ENCODE measurements at places on chromosomes 16 and 17.

GRCh38 chr17:27496437-27496943 lies 40.2 kb downstream of the KSR1 start:
- no peak for DNase-seq

- DNase-seq: no peak
Measured at GRCh38 chr17:62672957-62673356, 45.5 kb downstream of the MRC2 start.

DNA sequence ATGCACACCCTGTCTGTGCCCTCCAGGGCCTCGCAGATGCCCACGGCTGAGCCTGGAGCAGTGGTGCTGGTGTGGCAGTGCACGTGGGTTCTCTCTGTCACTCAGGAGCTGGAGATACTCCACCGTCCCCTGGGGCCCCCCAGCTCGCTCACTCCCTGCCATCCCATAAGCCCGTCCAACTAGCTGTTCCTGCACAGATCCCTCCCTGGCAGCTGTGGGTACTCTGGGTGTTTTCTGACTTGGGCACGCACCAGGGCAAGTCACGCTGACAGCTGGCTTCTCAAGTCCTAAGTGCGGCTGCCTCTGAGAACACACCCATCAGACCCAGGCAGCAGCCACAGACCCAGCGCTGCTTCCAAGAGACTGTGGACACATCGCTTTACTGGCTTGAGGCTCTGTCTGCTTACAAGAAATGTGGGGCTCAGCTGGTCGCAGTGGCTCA lies 25.4 kb upstream of the ITGB4 start:
- no peak for DNase-seq

DNA sequence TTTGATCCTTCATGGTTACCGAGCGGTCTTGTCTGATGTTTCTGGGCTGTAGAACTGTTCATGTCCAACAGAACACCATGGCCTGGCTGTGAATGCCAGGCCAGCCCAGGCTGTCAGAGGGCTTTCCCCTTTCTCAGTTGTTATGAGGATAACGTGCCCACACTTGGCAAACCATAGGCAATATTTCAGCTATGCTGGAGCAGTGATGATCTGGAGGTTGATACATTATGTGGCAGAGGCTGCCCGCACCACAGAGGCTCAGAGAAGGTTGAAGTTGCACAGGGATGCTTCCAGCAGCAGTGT lies 92.9 kb downstream of the C16orf78 start:
- DNase-seq: no peak

DNA sequence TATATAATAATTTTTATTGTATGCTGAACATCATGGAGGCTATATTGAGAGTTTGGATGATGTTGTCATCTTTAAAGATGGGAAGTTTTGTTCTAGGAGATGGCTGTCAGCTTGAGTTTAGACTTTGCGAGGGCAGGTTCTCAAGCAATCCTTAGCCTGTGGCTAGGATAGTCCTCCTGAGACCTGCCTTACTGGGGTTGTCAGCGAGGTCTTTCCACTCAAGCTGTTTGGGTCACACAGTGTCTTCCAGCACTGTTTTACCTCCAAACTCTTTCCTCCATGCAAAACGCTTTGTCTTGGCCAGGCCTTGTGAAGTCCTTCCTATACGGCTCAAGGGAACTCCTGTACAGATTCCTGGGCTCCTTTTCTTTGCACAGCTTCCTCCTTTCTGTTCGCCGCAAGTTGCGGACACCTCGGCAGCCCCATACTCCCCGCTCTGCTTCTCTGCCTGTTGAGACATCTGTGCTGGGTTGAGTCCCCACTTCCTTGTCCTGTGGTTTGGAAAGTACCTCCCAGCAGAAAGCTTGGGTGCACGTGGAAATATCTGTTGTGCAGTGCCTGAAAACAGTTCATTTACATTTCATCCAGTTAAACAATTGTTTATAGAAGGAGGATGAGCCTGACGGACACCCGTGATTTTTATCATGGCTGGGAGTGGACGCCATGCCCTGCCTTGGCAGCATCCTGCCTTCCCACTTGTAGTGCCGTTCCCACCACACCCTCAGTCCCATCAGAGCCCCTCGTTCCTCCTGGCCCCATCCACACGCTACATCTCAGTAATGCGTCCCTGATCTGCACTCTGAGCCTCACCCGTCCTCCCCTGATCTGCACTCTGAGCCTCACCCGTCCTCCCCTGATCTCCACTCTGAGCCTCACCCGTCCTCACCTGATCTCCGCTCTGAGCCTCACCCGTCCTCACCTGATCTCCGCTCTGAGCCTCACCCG lies 55.0 kb upstream of the CBFA2T3 start:
- DNase-seq: no peak

DNA sequence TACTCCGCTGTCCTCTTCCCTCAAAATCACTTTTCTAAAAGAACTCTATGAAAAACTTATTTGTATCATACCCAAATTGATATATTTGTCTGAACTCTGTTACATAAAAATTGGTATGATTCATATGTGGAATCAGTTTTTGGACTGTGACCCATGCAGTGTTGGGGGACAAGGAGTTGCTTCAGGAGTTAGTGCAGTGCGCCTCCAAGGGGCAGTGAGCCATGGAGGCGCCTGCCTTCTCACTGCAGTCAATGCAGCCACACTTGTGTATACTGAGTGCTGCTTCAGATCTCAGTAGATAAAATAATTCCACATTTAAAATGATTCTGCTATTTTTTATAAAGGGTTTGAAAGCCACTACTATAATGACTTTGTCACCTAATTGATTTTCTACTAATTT lies 32.5 kb downstream of the DGKE start:
- no peak for DNase-seq

- DNase-seq: no peak
Measured at GRCh38 chr17:28018439-28019070, 23.9 kb upstream of the NLK start.

GRCh38 chr16:75841517-75841916 lies 115.2 kb upstream of the CPHXL start:
- no peak for DNase-seq

DNA sequence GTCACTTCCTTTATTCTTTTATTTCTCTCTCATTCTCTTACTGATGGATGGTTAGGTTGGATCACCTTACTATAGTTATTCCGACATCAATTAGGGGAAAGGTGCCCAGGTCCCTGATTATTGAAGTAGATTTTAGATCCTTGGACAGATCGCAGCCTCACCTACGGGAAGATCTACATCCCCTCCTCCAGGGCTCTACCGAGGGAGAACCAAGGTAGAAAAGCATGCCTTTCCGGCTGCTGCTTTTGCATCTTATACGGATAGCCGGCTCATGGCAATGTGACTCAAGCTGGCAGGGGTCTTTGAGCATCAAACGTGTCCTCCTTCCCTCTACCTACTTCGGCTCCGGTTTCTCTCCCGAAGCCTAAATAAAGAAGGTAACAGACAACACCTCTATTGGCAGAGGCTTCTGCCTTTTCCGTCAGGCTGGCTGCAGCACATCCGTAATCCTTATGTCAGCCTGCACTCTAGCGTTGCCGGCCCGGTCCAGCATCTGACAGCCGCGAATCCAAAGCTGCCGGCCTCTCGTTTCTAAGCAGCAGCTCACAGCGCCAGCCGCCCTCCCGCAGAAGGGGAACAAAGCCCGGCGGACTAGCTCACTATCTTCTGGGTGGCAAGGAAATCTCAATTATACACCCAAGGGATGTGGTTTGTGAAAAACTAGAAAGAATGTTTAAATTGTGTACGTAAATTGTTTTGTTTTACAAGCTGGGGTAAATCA lies 46.9 kb downstream of the IRX6 start:
- no peak for DNase-seq

- no peak for DNase-seq
Measured at GRCh38 chr16:17369421-17370222, 101.1 kb downstream of the XYLT1 start.

DNA sequence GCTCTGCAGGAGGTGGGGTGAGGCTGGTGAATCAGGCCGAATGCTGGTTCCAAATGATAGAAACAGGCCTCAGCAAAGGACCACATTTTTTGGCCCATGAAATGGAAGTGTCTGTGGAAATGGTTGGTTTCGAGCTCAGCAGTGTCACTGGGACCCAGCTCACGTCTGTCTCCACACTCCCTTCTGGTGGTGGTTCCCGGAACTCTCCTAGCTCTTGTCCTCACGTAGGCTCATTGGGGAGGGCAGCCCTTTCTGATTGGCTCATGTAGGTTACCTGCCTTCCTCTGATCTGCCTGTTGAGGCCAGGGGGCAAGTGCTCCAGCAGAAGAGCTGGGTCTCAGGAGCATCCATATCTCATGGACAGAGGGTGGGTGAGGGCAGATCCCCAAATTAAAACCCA lies 4.0 kb downstream of the ALG1 start:
- DNase-seq: no peak

DNA sequence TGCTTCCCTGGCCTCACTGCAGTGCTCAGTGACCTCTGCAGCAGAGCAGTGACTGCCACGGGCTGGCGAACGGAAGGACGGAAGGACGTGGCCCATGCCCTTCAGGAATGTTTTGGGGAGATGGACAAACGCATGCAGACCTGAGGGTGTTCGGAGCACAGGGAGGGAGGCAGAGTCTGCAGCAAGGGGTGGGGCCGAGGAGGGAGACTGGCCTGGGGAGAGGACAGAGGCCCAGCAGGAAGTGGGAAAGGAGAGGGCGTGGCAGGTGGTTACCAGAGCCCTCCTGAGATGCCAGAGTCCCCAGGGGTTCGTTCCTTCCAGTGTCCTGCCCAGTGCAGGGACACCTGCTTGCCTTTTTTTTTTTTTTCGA lies 21.9 kb downstream of the ADORA2B start:
- no peak for DNase-seq

DNA sequence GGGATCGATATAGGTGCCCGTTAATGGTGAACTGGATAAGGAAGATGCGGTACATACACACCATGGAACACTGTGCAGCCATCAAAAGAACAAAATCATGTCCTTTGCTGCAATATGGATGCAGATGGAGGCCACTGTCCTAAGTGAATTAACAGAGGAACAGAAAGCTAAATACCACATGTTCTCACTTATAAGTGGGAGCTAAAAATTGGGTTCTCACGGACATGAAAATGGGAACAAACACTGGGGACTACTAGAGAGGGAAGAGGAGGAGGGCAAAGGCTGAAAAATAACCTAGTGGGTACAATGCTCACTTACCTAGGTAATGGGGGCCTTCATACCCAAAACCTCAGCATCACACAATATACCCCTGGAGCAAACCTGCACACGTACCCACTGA lies 302.6 kb downstream of the XYLT1 start:
- no peak for DNase-seq

DNA sequence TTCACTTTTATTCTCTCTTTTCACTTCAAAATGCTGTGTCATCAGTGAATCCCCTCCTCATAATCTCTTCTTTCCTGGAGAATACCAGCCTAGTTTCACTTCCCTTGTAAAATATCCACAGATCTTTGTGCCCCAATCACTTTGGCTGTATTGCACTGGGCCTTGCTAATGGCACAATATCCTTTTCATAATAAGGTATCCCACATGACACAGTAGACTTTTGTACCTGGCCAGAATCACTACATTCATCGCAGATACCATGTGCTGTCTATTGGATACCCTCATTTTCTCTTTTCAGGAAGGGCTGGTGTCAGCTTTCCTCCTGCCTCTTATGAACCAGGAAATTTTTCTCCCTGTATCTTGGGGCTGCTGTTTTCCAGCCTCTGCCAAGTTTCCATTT lies 25.7 kb upstream of the TOX3 start:
- DNase-seq: no peak

DNA sequence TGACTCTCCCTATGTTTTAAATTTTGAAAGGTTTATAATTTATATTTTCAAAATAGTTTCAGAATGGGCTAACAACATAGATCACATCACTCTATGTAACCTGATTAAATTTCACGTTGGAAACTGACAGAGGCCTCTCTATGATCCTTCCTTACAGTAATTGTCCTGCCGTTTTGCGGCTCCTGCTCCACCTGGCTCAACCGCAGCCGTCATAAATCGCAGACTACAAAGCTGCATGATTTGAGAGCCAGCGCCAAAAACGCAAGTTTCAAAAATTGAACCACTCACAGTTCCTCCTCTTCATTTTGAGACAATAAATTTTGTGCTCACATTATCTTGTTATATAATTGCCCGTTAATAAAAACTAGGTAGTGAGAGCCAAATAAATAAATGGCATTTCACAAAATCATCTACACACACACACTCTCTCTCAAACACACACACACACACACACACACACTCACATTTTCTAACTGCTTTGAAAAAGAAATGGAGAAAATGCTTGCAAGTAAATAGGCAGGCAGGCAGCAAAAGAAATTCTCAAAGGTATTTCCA lies 263.1 kb upstream of the PSMD7 start:
- no peak for DNase-seq

- no peak for DNase-seq
Measured at GRCh38 chr17:41914358-41914766, 4.4 kb downstream of the ACLY start.

GRCh38 chr16:58021661-58022551 lies 3.6 kb upstream of the MMP15 start:
- no peak for DNase-seq

- no peak for DNase-seq
Measured at GRCh38 chr16:16861546-16861945, 482.6 kb downstream of the NPIPA7 start.

DNA sequence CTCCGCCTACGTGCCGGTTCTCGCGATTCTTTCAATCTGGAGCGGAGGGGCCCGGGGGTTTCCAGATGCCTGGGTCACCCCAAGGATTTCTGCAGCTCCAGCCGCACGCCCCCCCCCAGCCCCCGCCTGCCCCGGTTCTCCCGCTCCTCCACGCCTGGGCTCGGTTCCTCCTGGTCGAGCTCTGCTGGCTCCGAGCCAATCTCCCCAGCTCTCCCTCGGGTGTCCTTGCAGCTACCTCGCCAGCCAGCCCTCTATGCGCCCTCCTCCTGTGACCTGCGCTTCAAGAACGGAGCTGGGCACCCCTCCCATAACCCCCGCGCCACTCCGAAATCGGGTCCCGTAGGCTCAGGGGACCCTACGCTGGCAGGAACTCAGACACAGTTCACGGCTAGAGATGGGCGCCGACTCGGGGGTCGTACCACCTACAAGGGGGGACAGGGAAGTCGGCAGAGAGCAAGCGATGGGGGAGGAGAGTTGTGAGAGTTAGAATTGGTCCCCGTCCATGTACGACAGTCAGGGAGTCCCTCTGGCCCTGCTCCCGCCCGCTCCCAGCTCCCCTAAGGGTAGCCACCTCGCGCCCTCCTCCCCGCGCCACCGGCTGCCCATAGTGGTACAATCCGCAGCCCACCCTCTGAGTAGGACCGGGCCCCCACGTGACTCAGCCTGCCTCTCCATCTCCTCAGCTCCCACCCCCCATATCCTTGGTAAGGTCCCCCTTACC lies 961 bp downstream of the FGF11 start:
- DNase-seq: no peak

GRCh38 chr17:32699247-32699646 lies 177.7 kb downstream of the MYO1D start:
- DNase-seq: no peak

DNA sequence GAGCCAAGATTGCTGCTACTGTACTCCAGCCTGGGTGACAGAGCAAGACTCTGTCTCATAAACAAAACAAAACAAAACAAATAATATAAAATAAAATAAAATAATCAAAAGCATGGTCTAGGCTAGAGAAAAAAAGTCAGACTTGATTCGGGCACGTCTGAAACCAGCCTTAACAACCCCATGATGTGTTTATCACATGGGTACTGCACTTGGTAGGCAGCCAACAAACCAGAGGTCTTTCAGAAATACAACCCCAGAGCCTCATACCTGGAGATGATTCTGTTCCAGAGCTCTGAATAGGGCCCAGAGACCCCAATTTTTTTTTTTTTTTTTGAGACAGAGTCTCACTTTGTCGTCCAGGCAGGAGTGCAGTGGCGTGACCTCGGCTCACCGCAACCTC lies 9.6 kb upstream of the HAPSTR1 start:
- DNase-seq: no peak

- DNase-seq: no peak
Measured at GRCh38 chr17:44903012-44903685, 3.9 kb upstream of the EFTUD2 start.

GRCh38 chr16:2816751-2817339 lies at the start of gene PRSS21:
PRSS21 (plus strand) TSS chr16:2817237; CDS start chr16:2817269, 32 bp downstream.
- DNase-seq: no peak

Measured in GOT3 (cell line).